Forelimb muscle (tissue), 1 donor: ENCODE measurements at places on chromosomes 16 and 17. TPM values are rescaled to one million over a fixed set of nuclear protein-coding genes. Genes with fewer than 3 reads are reported as not detected.

The PPP1R27 gene
- 90.6 TPM for polyA plus RNA-seq

GRCh38 chr17:73630531-73630930 is 13.7 kb downstream of the SDK2 start:
- DNase-seq: no peak

The ARHGAP44 gene
- polyA plus RNA-seq: 4.8 TPM

DNA sequence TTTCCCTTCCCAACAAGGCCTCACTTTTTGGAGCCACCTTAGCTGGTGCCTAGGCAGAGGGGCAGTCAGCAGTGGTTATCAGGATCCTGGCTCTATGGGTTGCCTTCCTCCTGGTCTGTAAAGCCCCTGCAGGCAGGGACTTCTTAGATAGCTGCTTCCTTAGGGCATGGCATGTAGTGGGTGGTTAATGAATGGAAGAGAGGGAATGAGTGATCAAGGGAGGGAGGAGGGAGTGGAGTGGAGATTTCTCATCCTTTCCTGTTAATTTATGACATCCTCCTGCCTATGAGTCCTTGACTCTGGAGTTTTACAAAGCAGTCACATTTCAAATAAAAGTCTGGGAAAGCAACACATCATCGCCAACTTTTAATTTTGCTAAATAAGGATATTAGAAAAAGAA is 40.7 kb downstream of the SNX20 start:
- DNase-seq: no peak

GRCh38 chr17:29677221-29677791 is 54.6 kb upstream of the CORO6 start:
- no peak for DNase-seq

The CDRT15L2 gene
- polyA plus RNA-seq: not detected

- DNase-seq: no peak
These were observed 56.4 kb downstream of the TBC1D16 start for GRCh38 chr17:79979221-79979741.

DNA sequence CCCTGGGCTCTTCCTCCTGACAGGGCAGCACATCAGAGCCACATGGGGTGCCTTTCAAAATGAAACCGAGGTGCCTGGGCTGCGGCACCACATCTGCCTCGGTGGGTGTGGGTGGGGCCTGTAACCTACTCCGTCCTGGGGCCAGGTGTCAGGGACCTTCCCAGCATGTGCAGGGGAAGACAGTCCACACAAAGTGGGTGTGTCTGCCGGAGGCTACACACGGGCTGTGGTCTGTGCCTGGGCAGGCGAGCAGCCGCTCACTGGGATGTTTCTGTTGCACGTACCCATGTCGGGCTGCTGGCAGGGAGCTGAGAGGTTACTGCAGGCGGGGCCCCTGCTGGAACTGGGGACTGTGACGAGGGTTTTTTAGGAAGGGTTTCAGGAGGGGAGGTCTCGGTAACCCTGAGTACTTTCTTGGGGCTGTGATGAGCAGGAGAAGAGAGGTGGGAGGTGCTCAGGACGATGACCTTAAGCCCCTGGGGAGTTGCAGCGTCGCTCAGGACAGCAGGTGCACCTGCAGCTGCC is 351.2 kb downstream of the SEC14L1 start:
- no peak for DNase-seq

DNA sequence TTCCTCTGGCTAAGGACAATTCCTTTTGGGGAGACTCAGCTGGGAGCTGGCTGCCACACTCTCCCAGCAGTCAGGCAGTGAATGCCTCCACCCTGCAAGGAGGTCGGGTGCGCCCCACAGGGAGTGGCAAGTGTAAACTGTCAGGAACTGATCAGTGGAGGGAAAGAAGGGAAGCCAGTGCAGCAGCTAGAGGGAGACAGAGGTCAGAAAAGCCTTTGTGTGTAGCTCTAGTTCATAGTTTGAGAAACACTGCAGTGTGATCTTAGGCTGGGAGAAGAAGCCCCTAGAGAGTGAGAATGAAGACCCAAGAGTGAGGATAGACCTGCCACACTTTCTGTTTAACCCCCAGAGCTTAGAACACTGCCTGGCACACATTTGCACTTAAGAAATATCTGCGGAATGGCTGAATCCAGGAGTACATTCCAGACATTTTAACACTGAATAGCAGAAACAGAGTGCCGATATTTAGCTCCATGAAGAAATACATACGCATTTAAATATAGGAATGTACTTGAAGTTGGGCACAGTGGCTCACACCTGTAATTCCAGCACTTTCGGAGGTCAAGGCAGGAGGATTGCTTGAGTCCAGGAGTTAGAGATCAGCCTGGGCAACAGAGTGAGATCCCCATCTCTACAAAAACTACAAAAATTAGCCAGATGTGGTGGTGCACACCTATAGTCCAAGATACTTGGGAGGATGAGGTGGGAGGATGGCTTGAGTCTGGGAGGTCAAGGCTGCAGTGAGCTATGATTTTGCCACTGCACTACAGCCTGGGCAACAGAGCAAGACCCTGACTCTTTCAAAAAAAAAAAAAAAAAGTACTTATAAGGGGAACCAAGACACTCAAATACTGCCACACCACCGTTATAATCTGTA is 11.1 kb upstream of the SLC5A11 start:
- DNase-seq: no peak

DNA sequence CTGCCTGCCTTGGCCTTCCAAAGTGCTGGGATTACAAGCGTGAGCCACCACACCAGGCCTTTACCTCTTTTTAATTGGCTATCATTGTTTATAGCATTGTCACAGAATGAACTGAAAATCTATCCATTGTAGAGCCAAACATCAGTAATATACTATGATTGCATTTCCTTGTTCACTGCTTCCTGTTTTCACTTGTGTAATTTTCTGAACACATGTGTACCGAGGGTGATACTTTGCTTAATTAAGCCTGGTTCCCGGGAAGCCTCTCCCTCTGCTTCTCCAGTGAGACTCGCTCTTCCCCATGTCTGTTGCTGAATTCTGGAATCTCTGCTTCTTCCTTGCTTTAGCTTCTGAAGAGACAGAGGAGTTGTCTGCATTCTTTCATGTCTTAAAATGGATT is 33.1 kb downstream of the POLR3E start:
- DNase-seq: no peak

GRCh38 chr16:89197033-89197632 is 3.2 kb downstream of the SLC22A31 start:
- no peak for DNase-seq

GRCh38 chr17:57121308-57122042 is 36.4 kb downstream of the AKAP1 start:
- DNase-seq: no peak

- DNase-seq: no peak
These were observed 265.3 kb downstream of the SEC14L1 start for GRCh38 chr17:77405867-77406732.
